ENCODE measurements at places on chromosomes 7 and 10.

DNA sequence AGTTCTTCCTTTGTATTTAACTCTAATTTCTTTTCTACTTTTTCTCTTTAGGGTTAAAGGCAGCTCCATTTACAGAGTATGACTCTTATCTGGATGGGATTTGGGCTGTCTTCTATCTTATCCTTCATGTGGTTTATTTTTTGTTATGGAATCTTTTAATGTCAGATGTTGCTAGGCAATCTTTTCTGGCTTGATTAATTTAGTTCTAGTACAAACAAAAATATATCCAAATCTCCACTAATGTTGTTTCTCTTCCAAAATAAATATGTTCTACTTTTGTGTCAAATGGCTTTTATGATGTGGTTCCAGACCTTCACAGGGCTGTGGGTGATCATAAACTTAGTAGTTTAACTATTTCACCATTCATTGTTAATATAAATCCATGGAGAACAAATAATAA lies 246.9 kb downstream of the AHR start:
- DNase-seq: no peak

- DNase-seq: no peak
These were observed 2.2 kb upstream of the ASCC1 start for GRCh38 chr10:72218325-72218724.

- DNase-seq: no peak
These were observed 65.1 kb upstream of the ITGA8 start for GRCh38 chr10:15784662-15785300.

GRCh38 chr7:84946549-84946948 lies 240.3 kb downstream of the SEMA3D start:
- DNase-seq: no peak

GRCh38 chr7:111045449-111045848 lies 45.5 kb upstream of the LRRN3 start:
- DNase-seq: no peak

DNA sequence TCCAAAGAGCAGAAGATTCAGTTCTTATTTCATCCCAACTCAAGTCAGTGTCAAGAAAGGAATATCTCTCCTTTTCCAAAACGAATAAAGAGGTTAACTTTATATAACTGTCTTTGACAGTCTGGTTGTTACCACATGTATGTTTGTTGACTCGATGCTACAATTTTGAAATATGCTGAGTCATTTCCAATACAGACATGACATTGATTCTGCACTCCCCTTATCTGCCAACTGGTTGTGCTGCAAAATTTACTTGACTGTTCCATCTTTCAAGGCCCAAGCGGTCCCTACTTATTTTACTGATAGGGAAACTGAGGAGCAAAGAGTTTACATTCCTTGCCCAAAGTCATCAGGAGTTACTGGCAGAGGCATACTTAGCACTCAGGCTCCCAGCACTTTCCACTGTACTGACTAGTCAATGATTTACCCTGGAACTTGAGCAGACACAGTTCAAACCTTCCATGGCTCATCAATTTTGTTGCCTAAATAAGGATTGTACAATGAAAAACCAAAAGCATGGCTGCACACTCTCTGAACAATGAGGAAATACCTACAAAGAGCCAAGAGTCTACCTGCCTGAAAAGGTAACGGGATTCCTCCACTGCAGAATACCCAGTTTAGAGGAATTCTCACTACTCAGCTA lies 52.8 kb downstream of the ABLIM1 start:
- peak; percentile 84 for DNase-seq
